Chondrocyte (in vitro differentiated cells): ENCODE measurements at places on chromosomes 5 and 9. TPM values are rescaled to one million over a fixed set of nuclear protein-coding genes. Genes with fewer than 3 reads are reported as not detected.
A peak's percentile ranks its signal among the peaks of the same experiment; 100 is the strongest.

- H3K4me1 ChIP-seq = no peaks in the 10 kb centered on the region
- H3K27ac ChIP-seq = no peak overlapping the region
- no peak overlapping the region for H3K4me3 ChIP-seq
Observed at GRCh38 chr9:82720515-82720914, 342.4 kb downstream of the RASEF start.

DNA sequence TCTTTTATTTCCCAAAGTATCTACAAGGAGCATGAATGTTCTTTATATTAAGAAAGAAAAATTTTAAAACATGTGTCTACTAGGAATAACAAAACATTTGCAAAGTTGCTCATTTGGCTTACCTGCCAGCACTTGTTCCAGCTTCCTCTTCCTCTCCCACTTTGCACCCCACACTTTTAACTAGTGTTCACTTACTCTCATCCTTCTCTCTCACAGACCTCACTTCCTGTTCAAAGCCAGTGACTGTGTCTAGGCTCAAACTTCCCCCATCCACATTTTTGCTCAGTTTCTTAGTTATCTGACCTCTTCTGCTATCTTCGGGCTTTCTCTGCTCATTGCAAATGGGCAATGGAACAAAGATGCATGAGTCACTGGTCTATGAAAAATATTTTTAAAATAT lies 512.2 kb upstream of the ZNF462 start:
- no peaks in the 10 kb centered on the region for H3K36me3 ChIP-seq
- no peak overlapping the region for H3K4me3 ChIP-seq
- DNase-seq = no peak
- H3K27ac ChIP-seq = no peak overlapping the region
- no peaks in the 10 kb centered on the region for H3K27me3 ChIP-seq
- H3K4me1 ChIP-seq = no peaks in the 10 kb centered on the region

DNA sequence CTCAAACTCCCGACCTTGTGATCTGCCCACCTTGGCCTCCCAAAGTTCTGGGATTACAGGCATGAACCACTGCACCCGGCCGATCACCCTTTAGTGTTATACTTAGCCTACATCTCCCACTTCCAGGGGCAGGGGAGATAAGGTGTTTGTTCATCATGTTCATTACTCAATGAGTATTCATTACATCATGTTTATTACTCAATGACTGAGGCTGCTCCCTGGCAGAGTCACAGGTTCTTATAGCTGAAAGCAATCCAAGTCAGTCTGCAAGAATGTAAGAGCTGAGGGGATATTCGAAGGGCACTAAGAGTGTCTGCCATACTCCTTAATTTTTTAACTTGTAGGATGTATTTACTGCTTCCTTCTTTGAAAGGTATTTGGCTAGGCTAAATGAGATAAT lies 214.2 kb downstream of the SPATA31D1 start:
- DNase-seq = no peak
- H3K27me3 ChIP-seq = peaks cover 5% of the 10 kb centered on the region
- H3K4me3 ChIP-seq = no peak overlapping the region
- no peaks in the 10 kb centered on the region for H3K4me1 ChIP-seq

DNA sequence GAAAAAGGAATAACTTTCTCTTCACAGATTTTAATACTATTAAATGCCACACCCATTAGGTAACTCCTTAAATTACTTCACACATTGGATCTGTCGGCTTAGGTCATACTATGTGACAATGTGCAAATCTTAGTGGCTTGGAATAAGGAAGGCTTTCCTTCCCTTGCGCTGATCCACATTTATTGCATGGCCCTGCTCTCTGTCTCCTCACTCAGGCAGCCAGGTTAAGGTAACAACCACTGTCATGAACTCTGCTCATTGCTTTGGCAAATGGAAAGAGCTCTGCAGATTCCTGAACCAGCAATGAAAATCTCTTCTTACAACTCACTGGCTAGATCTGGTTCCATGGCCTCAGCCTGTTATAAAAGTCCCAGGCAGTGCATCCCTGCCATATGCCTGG lies 121.9 kb upstream of the NFIB start:
- H3K27ac ChIP-seq = no peak overlapping the region
- H3K4me3 ChIP-seq = no peak overlapping the region
- no peak for DNase-seq
- no peaks in the 10 kb centered on the region for H3K36me3 ChIP-seq
- H3K27me3 ChIP-seq = no peaks in the 10 kb centered on the region
- peaks cover 16% of the 10 kb centered on the region for H3K4me1 ChIP-seq

Gene ORM2
- not detected in 3 replicates for total RNA-seq

- no peak for DNase-seq
- H3K27me3 ChIP-seq = no peaks in the 10 kb centered on the region
- H3K4me1 ChIP-seq = no peaks in the 10 kb centered on the region
- H3K36me3 ChIP-seq = peaks cover 19% of the 10 kb centered on the region
- H3K27ac ChIP-seq = no peak overlapping the region
Observed at GRCh38 chr9:127489471-127490115, 38.3 kb downstream of the LRSAM1 start.

DNA sequence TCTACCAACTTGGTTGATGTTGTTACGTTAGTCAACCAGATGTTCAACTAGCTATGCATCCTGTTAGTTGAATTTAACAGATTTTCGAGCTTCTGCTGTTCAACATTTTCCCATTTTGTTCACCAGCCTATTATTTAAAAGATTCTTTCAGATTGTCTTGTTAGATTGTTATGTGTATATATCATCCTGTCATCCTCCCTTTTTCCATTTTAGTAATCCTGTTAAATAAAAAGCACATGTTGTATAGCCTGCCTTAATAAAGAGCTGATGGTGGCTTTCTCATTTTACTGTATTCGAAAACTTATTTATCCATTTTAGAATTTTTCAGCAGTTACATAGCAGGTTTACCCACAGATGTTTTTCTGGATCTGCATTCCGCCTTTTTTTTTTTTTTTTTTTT lies 4.3 kb downstream of the TMEFF1 start:
- H3K27me3 ChIP-seq = no peaks in the 10 kb centered on the region
- H3K4me1 ChIP-seq = peaks cover 6% of the 10 kb centered on the region
- H3K4me3 ChIP-seq = no peak overlapping the region

DNA sequence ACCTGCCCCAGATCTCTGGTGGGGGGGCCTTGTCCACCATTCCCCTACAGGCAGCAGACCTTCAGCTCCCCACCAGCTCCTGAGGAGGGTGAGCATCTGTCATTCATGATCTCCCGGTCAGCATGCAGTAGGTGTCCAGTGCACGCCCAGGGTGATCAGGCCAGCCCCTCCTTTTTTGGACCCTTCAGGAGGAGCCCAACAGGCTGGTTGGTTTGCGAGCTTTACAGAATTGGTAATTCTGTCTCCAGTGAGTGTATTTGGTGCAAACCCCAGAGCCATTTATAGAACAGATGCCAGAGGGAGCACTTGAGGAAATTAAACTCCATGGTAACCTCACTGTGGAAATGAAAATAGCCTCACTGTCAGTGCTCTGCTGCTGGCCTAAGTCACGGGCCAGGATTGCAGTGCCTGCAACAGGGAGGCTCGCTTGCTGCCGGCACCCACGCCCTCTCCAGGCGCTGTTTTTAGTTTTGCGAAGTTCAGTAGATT lies 23.4 kb downstream of the WNK2 start:
- DNase-seq = peak; percentile 51
- peaks cover 4% of the 10 kb centered on the region for H3K27me3 ChIP-seq
- H3K4me3 ChIP-seq = peak overlapping the region; percentile 23
- H3K27ac ChIP-seq = peak overlapping the region; percentile 88
- no peaks in the 10 kb centered on the region for H3K36me3 ChIP-seq
